ENCODE measurements at places on chromosomes 6 and 20. TPM values are rescaled to one million over a fixed set of nuclear protein-coding genes. Genes with fewer than 3 reads are reported as not detected.

DNA sequence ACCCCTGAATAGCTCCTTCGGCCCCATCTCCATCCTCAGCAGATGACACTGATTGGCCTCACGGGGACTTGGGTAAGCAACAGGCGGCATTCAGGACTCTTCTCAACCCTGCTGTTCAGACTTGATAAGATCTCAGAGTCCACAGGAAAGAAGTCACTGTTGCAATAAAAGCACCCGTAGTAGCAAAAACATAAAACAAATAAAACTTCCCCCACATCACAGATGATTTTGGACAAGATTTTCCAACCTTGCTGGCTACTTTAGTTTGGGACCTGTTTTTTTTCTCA, 17.1 kb upstream of the C20orf144 start:
- DNase-seq: no peak

GRCh38 chr6:50843842-50844241, 25.2 kb downstream of the TFAP2B start:
- DNase-seq: no peak

GPX5 gene
- not detected for polyA plus RNA-seq

TGM2 gene
- polyA plus RNA-seq: 39.4 TPM

STK38 gene
- polyA plus RNA-seq: 48.7 TPM

GPSM3 gene
- 9.4 TPM for polyA plus RNA-seq
